ENCODE measurements at places on chromosomes 12 and 14.
A peak's percentile ranks its signal among the peaks of the same experiment; 100 is the strongest.

- no peak for DNase-seq
Measured at GRCh38 chr12:130104571-130105106, 57.6 kb upstream of the FZD10 start.

DNA sequence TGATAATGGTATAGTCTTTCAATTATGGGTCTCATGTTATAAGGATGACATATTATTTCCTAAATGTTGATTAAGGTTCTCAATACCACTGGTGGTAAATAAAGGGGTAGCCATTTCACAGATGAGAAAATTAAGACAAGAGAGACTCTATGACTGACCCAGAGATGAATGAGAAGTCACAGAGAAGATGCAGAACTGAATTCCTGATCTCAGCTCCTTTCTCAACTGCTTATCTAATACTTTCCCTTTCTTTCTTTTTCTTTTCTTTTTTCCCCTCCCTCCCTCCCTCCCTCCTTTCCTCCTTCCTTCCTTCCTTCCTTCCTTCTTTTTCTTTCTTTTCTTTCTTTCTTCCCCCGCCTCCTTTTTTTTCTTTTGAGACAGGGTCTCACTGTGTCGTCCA lies 8.3 kb upstream of the PTGR2 start:
- DNase-seq, result no peak

DNA sequence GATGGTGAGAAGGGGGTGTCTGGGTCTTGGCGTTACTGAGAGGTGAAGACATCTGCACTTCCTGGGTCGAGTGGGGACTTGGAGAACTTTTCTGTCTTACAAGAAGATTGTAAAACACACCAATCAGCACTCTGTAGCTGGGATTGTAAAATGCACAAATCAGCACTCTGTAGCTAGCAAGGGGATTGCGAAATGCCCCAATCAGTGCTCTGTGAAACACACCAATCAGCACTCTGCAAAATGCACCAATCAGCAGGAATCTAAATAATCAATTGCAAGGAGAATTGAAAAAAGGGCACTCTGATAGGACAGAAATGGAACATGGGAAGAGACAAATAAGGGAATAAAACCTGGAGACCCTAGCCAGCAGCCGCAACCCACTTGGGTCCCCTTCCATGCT lies 376.1 kb upstream of the SFSWAP start:
- DNase-seq, result no peak

- DNase-seq, result no peak
Measured at GRCh38 chr12:526089-526488, 66.3 kb downstream of the B4GALNT3 start.

DNA sequence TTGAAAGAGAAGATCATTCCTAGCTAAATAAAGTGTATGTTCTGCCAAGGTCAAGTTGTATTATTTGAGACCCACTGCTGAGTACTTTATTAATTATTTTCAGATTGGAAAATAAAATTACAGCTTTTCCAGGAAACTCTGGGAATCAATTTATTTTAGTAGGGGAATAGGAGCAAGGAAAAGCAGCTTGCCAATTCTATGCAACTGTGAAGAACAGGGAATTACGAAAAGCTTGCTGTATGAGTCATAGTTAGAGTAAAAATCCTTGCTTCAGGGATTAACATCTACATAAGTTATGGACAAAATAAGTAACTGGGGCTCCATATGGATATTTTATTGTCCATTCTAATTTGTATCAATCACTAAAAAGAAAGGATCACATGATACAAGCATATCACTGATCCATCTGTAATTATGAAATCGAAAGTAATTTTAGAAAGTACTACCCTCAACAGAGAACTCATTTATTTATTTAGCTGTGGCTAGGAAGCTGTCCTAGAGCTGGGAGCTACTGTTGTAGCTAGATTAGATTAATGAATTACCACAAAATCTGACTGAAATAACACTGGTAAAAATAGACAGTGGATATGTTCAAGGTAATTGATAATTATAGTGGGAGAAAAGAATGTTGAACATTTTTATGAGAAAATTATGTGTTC lies 303.5 kb upstream of the NPAS3 start:
- DNase-seq, result no peak

DNA sequence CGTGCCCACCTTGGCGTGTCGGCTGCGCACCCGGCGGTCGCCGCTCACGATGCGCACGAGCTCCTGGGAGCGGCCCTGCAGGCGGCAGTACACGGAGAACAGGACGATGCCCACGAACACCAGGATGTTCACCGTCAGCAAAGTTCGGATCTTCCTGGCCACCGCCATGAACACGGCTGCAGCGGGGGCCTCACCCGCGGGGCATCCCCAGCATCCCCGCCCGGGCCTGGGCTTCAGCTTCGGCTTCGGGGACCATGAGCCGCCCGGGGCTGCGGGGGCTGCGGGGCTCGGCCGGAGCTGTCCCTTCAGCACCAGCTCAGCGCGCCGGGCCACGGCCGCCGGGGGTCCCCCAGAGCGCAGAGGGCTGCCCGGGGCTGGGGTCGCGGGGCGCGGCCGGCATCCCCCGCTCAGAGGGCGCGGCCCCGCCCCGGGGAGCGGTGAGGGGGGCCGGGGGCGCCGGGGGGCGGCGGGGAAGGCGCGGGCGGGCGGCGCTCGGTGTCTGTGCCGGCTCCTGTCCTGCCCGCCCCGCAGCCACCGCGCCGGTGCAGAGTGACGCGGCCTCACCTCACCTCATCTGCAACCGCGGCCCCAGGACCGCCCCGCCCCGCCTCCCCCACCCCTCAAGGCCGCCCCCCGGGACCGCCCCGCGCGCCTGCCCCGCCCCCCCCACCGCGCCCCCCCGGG lies at the start of gene GALNT9:
Gene GALNT9 (minus strand): TSS at position 554 of the 684 bp plus-strand sequence. CDS start 386 bp downstream, at position 168.
- no peak for DNase-seq

- no peak for DNase-seq
Measured at GRCh38 chr12:132450418-132451171, 39.4 kb upstream of the FBRSL1 start.

- peak; percentile 3 for DNase-seq
Measured at GRCh38 chr12:77954206-77954555, 123.5 kb downstream of the NAV3 start.

DNA sequence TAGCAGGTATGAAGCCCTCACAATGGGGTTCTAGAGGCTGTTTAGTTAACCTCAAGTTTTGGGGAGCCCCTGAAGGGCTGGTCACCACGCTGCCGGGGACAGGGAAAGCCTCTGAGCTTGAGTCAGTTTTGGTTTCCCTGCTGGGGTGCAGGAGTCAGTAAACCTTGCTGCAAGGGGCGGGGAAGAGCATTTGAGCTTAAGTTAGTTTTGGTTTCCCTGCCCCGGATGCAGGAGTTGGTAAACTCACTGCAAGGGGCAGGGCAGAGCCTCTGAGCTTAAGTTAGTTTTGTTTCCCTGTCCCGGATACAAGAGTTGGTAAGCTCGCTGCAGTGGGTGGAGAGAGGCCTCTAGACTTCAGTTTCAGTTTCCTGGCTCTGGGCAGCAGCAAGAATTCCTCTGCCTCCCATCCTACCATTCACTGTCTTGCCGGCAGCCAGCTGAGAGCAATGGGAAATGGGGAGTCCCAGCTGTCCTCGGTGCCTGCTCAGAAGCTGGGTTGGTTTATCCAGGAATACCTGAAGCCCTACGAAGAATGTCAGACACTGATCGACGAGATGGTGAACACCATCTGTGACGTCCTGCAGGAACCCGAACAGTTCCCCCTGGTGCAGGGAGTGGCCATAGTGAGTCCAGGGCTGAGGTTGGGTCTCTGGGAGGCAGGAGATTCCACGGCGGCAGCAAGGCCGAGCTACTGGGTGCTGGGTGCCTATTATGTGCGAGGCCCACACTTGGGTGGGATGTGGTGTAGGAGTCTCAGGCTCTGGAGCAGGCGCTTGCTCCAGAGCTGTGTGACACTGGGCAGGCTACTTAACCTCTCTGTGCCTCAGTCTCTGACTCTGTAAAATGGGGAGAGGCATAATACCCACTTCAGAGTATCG lies at the start of gene OAS2:
Gene OAS2 (plus strand): TSS at position 357 of the 878 bp plus-strand sequence. CDS start 90 bp downstream, at position 447.
- DNase-seq, result no peak

DNA sequence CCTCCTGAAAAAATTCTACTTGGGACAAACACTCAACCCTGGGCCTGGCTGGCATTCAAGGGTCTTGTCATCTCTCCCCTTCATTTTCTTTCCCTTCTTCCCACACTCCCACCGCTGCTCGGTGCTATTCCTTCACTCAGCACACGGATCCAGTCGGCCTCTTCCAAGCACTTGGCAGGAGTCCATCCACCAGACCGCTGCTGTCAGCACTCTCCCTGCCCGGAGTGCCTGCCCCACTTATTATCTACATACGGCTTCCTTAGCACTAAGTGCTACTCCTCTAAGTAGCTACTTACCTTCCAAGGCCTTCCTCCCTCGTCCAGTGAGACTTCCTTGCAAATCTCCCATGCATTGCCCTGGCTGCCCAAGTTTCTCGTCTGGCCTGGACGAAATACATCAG lies 29.8 kb downstream of the CALM1 start:
- DNase-seq, result peak; percentile 23

DNA sequence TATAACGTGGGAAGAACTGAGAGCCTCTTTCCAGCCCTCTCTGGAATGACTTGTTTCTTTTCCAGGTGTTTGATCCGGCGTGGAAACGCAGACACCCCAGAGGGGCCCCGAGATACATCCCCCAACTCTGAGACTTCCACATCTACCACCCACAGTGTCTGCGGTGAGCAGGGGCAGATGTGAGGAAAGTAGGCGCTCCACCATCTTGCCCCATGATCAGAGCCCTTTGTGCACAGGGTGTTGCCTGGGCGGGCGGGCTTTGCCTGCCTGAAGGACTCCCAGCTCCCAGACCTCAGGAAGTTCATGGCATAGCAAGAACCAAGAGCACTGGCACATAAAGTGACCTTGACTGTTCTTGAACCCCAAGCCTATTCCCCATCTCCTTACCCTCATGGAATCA lies 2.8 kb downstream of the CARMIL3 start:
- no peak for DNase-seq

DNA sequence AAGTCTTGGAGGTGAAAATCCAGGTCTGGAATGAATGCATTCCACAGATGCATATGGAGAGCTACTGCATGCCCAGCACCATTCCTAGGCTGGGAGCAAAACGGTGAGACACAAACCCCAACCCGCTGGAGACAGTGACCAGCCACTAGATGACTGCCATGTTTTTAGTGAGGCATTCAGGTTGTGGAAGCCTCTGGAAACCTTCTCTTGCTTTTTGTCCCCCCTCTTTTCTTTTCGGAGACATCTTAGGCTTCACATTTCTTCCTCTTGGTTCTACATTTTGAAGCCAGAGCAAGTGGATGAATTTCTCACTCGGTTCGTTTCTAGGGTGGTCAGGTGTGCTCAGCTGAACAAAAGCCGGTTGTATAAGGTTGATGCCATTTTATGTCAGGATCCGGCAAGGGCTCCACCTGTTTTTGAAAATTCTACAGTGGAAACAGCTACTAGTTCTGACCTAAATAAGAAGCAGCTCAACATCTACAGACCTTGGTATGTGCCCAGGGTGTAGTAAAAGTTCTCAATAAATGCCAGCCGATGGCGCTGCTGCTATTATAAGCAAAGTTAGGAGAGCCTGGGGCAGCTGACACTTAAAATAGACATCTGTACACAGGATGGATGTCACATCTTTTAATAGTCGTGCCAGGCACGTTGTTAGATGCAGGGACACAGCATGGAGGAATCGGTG lies 1.8 kb upstream of the ZNF839 start:
- peak; percentile 98 for DNase-seq

DNA sequence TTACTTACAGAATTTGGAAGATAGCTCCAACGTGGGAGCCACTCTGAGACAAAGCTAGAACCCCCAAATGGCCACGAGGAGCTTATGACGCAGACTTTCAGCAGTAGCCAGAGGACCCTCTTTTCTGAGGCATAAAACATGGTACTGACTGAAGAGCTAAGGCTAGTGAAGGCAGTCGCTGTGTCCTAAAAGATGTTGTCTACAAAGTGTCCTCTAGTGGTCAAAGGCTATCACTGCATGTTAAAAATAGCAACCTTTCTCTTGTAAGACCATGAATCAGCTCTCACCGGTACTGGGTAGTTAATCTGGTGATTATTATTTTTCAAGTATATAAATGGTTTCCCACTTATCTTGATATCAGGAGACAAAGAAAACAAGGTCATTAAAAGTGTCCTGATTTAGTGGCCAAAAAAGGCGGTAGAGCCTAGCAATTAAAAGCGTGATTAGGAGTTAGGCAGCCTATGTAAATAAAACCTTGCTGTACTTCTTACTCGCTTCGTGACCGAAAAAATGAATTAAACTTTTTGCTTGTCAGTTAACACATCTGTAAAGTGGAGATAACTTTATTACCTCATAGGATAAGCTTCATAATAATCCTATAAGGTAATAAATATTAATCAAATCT lies 47.0 kb upstream of the LGR5 start:
- peak; percentile 9 for DNase-seq

DNA sequence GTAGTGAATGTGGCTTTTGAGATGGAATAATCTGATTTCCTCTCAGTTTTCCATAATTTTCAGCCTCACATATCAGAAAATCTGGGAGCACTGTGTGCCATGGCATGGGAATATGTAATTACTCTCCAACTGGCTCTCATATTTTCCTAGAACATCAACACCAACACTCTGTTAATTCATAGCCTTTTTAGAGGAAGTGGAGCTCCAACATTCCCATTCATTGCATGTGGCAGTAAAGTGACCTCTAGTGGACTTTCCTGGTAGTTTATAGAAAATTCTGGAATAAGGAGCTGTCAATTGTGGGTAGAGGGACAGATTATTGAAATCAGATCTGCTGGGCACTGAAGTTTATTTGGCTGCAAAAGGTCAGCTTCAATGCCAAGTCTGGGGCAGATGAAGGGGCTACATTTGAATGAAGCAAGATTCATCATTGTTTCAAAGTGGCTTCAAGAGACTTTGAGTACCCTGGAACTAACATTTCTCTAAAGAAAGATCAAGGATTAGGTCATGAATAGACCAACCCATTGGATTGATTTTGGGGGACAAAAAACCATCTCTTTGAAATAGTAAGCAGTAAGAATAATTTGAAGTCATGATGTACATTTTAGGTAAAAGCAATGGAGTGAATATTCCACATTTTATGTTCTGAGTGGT lies 23.6 kb upstream of the USP44 start:
- DNase-seq, result no peak

DNA sequence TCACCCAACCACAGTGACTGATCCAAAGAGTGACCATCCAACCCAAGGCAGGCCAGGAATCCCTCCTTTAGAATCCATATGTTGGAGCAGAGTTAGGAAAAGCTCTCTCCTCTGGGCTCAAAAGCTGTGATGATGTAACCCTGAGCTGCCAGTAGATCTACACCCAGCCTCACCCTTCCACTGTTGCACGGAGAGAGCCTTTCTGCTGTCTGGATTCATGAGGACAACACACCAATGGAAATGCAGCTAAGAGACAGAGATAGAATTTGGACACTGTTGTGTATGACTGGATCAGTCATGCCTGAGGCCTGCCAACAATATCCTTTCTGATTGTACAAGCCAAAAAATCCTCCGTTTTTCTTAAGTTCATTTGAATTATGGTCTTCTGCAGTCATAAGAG lies 4.4 kb upstream of the OR6J1 start:
- no peak for DNase-seq

- no peak for DNase-seq
Measured at GRCh38 chr12:53279283-53279869, 11.3 kb downstream of the ESPL1 start.

- DNase-seq, result no peak
Measured at GRCh38 chr14:85620947-85621346, 91.0 kb downstream of the FLRT2 start.

GRCh38 chr12:104056419-104056972 lies 6.5 kb upstream of the GLT8D2 start:
- no peak for DNase-seq
